MM.1S (cell line): ENCODE measurements at places on chromosomes 13 and 19.

DNA sequence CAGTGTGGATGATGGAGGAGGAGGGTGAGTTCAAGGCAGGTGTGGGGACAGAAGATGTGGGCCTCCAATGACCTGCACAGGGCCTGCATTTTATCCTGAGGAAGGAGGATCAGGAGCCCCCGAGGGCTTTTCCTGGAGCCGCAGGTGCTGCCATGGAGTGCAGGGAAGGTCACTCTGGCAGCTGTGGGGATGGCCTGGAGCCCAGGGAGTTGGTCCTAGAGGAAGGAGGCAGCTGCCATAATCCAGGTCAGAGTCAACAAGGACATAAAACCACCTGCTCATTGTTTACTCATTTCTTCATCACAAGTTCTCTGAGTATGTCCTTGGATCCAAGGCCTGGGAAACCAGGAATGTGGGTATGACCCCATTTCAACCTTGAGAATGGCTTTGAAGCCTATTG, 87.2 kb downstream of the SCGB2B2 start:
- DNase-seq = no peak

DNA sequence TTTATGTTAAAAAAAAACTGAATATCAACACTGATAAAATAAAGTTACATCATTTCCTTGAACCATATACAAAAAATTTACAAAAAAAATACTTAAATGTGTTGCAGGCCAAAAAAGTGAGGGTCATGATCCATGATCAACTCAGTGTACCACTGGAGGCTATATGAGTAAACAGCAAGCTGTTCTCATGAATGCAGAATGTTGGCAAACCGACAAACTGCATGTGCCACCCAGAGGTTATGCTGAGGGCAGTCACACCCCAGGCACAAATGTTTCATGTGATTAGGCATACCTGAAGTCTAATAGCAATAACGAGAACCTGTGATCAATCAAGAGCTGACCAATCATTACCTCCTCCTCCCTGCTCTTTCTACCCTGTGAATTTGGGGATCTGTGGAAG, 91.9 kb downstream of the ZNF431 start:
- no peak for DNase-seq

DNA sequence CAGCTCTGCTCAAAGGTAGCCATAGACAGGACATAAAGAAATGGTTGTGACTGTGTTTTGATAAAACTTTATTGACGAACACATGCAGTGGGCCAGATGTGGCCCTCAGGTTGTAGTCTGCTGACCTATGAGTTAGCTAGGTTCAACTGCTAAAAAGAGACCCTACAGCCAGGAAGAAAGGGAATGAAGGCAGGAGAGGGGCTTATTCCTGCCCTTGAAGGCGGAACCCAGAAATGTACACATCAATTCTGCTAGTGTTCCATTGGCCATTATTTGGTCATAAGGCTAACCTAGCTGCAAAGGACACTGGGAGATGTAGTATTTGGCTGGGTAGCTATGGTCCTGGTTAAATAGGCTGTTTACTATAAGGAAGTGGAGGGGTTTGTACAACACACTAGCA, 18.0 kb downstream of the APBA3 start:
- DNase-seq = no peak

GRCh38 chr19:29323440-29324290, 110.7 kb upstream of the UQCRFS1 start:
- DNase-seq = no peak

DNA sequence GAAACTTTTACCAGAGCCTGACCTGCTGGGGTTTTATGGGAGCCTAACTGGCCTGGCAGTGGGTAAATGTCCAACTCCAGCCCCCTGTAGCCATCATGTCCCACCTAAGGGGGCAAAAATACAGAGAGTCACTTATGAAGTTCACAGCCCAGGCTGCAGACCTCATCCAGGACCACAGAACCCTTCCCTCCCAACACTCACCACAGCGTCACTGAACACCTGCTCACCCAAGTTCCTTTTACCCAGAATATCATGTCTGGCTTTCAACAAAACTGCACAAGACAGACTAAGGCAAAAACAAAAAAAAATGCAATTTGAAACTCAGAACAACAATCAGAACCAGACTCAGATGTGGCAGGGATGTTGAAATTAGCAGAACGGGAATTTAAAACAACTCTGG, 6.4 kb downstream of the CEACAM3 start:
- DNase-seq = no peak

GRCh38 chr13:41919031-41919740, 41.7 kb downstream of the VWA8 start:
- no peak for DNase-seq

DNA sequence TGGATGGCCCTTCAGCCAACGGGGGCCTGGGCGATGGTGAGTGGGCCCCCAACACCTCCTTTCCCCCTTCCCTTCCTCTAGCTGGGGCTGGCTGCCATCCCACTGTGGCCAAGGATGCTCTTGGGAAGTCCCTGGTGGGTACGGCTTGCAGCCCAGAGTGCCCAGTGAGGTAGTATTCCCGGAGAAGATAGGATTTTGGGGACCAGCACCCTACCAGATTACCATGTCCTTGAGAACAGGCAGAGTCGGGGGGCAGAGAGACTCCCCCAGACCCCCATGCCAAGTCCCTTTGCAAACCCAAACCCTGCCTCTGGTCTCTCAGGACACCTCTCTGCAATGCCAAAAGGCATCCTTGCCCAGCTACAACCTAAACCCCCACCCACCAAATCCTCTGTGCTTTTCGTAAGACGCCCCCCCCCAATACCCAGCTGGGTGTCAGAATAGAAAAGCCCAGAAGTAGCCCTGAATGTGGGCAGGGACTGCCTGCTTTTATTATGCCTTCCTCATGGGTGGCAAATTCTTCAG, 1.7 kb downstream of the HIF3A start:
- no peak for DNase-seq

- DNase-seq = no peak
Measured at GRCh38 chr19:24099829-24100228, 12.8 kb downstream of the ZNF254 start.

GRCh38 chr19:3178973-3179738, 587 bp downstream of the S1PR4 start:
- no peak for DNase-seq

GRCh38 chr19:30757104-30757836, 385.1 kb downstream of the ZNF536 start:
- DNase-seq = no peak

DNA sequence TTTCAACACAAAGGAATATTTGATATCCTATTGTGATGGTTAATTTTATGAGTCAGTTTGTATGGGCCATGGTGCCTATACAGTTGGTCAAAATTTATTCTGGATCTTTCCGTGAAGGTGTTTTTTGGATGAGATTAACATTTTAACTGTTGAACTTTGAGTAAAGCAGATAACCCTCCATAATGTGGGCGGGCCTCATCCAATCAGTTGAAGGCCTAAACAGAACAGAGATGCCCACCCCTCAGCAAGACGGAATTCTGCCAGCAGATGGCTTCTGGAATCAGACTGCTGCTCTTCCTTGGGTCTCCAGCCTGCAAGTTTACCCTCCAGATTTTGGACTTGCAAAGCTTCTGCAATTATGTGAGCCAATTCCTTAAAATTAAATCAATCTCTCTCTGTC, 16.0 kb downstream of the CSNK1A1L start:
- no peak for DNase-seq

- DNase-seq = no peak
Measured at GRCh38 chr13:109368230-109368629, 418.2 kb downstream of the IRS2 start.

- DNase-seq = peak; percentile 60
Measured at GRCh38 chr19:23799321-23799720, 40.6 kb upstream of the ZNF681 start.

DNA sequence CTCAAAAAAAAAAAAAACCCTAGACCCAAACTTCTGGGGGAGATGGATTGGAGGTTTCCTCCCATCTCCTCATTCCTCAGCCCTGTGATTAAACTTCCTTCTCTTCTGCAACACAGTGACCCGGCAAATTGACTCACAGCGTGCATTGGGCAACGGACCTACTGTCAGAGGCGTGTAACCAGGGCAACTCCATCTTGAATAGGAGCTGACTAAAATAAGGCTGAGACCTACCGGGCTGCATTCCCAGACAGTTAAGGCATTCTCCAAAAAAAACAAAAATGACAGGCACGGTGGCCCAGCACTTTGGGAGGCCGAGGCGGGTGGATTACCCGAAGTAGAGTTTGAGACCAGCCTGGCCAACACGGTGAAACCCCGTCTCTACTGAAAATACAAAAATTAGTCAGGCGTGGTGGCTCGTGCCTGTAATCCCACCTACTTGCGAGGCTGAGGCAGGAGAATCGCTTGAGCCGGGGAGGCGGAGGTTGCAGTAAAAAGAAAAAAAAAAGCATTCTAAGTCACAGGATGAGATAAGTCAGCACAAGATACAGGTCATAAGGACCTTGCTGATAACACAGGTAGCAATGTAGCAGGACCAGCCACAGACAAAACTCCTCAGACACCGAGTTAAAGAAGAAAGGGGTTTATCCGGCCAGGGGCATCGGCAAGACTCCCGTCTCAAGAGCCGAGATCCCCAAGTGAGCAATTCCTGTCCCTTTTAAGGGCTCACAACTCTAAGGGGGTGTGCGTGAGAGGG, 5.4 kb upstream of the NLRP7 start:
- DNase-seq = no peak

- DNase-seq = peak; percentile 87
Measured at GRCh38 chr19:10651851-10652250, 2.3 kb upstream of the ILF3 start.

- DNase-seq = no peak
Measured at GRCh38 chr13:53050151-53050550, 21.5 kb downstream of the OLFM4 start.

- peak; percentile 21 for DNase-seq
Measured at GRCh38 chr13:46831588-46832194, 34.7 kb upstream of the ESD start.

GRCh38 chr13:30192320-30193093, 114.8 kb downstream of the KATNAL1 start:
- DNase-seq = peak; percentile 68

GRCh38 chr19:31451686-31452330, 102.6 kb upstream of the TSHZ3 start:
- no peak for DNase-seq

DNA sequence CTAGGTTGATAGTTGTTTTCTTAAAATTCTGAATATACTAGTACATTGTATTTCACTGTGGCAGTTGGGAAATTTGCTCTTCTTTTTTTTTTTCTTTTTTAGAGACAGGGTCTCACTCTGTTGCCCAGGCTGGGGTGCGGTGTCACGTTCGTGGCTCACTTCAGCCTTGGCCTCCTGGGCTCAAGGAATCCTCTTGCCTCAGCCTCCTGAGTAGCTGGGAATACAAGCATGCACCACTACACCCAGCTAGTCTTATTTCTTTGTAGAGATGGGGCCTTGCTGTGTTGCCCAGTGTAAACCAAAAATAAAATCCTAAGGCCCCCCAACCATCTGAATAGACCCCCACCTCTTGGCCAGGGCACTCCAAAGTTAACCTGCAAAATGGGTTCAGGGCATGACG, 79.3 kb downstream of the FNDC3A start:
- no peak for DNase-seq

DNA sequence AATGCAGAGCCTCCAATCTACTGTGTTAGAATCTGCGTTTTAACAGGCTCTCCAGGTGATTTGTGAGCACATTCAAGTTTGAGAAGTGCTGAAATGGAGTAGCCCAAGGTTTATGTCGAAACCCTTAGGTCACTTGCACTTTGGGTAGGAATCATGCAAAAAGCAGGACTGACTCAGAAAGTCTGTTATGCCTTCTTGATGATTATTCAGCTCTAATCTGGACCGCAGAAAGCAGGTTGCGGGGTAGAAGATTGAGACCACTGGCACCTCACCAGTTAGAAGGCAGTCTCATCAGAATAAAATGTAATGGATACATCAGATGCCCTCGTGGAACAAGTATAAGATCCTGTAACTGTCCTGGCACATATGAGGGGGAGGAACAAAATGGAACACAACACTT, 326.3 kb downstream of the DCLK1 start:
- no peak for DNase-seq

DNA sequence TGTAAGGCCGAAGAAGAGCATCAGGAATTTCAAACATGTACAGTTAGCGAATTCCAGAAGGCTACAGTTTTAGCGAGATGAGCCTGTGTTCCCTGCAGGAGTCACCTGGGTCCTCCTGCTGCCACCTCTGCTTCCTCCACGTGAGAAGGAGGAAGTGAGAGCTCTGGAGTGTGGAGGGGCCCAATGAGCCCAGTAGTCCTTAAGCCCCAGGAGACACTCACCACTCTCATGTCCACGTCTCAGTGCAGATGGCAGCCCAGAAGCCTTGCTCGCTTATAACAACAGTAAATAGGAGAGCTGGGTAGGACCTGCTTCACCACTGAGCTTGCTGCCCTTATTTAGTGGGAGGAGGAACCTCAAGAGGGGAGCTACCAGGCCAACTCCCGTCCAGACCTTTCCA, 44.3 kb downstream of the SERP2 start:
- DNase-seq = no peak

GRCh38 chr13:48400090-48400694, 12.7 kb downstream of the LPAR6 start:
- DNase-seq = no peak

GRCh38 chr19:34228347-34228746, 26.0 kb upstream of the GARRE1 start:
- DNase-seq = no peak

DNA sequence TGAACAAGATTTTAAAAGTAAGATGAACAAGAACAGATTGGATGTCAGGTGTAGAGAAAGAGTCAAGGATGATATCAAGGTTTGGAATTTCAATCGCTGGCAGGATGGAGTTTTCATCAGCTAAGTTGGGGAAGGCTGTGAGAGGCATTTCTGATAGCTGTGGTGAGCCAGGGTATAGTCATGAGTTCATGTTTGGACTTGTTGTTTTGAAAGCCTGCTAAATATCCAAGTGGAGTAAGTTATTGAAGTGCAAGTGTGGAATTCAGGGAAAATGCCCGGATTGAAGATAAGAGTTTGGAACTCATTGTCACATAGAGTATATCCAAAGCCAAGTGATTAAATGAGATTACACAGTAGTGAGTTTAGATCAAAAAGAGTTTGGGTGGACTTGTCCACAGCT, 11.0 kb upstream of the EPSTI1 start:
- no peak for DNase-seq

DNA sequence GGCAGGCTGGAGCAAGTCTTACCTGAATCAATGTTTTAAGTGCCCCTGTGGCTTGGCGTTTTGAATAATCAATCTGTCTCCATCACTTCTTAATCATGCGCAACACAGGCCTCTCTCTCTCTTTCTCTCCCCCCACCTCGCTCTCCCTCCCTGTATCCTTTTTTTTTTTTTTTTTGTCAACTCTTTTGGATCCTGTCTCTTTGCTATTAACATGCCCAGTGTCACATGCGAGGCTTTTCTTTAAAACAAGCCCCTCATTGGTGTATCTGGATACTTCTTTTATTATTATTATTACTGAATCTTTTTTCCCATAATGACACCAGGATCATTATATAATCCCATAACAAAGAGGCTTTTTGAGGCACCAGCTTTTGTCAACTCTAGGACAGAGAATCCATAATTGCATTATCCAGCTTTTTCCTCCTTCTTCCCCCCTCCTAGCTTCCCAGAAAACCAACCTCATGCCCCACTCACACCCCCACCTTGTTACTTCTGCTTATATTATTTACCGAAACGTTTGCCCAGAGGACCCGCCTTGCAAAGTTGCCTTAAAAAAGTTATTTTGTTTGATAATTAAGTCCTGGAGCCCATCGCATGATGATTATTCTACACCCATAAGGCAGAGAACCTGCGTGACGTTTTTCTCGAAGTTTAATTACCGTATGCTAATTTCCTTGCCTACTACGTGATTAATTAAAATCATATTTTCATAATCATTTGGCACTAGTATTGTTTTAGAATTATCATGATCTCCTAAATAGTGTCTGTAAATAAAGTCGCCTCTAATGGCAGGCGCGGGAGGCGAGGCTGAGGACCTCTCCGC, 148.1 kb upstream of the ZNF536 start:
- no peak for DNase-seq
